Foreskin keratinocyte (primary cell): ENCODE measurements at places on chromosomes 3 and 15. TPM values are rescaled to one million over a fixed set of nuclear protein-coding genes. Genes with fewer than 3 reads are reported as not detected.

The CADM2 gene
- not detected in 2 replicates for total RNA-seq

The HYAL1 gene
- total RNA-seq, result 2.0 and 3.2 TPM in 2 replicates

The DPPA4 gene
- not detected in 2 replicates for total RNA-seq

The SPINK8 gene
- not detected in 2 replicates for total RNA-seq

The CNTN3 gene
- total RNA-seq, result 0.10 TPM in 1 of 2 replicates, not detected in the other

The LINGO1 gene
- total RNA-seq, result 0.07 TPM in 1 of 2 replicates, not detected in the other

The GOLGA6D gene
- not detected in 2 replicates for total RNA-seq

The GANC gene
- total RNA-seq, result 33.4 and 35.2 TPM in 2 replicates

The NPAP1 gene
- total RNA-seq, result not detected in 2 replicates

The NR2E3 gene
- 0.28 and 0.65 TPM in 2 replicates for total RNA-seq

The OXTR gene
- 0.63 and 0.95 TPM in 2 replicates for total RNA-seq

The CYP1A2 gene
- 0.04 TPM in 1 of 2 replicates, not detected in the other for total RNA-seq

The ZNF502 gene
- total RNA-seq, result 3.7 and 3.9 TPM in 2 replicates
